ENCODE measurements at places on chromosomes 7 and 10.

GRCh38 chr7:44847920-44848634 lies at the start of gene H2AZ2:
H2AZ2 (minus strand) TSS chr7:44848087; CDS start chr7:44847971, 116 bp downstream.
- DNase-seq: peak; percentile 99

GRCh38 chr10:48414778-48415177 lies 108.3 kb downstream of the MAPK8 start:
- no peak for DNase-seq

GRCh38 chr10:61153771-61154170 lies 209.8 kb upstream of the RHOBTB1 start:
- no peak for DNase-seq

- DNase-seq: no peak
Measured at GRCh38 chr10:89206402-89207180, 526 bp downstream of the CH25H start.

GRCh38 chr10:102400598-102401341 lies 5.3 kb downstream of the NFKB2 start:
- DNase-seq: no peak

GRCh38 chr7:12800486-12800885 lies 113.1 kb downstream of the ARL4A start:
- no peak for DNase-seq

GRCh38 chr7:42197451-42197850 lies 39.6 kb downstream of the GLI3 start:
- no peak for DNase-seq

DNA sequence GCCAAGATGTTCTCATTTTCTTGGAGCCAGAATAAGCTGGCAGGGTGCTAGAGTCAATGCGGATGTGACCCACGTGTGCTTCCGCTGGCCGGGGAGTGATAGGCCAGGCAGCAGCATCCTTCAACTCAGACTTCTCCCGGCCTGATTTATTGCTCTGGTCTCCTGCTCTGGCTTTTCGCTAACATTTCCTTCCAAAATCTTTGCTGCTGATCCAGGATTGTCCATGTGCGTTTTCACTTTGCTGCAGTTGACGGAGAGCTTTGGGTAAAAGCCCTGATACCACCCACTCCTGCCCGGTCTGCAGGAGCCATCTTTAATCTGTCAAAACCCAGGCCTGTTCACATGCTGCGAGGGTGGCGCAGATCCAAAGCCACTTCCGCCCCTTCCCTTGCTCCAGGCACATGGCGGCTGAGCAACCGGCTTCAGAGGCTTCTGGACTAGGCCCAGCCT lies 106.8 kb downstream of the CYP26A1 start:
- no peak for DNase-seq

GRCh38 chr7:8086239-8086638 lies 117.6 kb downstream of the GLCCI1 start:
- DNase-seq: no peak

DNA sequence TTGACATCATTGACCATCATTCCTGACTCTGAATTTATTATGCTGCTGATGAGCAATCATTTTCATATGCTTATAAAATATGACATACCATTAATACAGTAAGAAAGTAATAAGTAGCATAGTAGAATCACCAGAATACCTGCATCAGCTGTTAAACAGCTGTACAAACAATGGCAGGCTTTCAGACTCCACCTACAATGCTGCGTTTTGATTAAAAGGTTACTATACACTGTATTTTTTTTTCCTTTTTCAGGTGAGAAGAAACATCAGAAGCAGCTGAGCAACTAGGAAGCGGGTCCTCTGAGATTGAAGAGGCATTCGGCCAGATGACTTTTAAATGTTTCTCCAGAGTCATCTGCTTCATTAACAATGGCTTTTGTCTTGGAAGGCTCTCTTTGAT lies 7.1 kb downstream of the ASNS start:
- no peak for DNase-seq

- DNase-seq: no peak
Measured at GRCh38 chr10:4807761-4808507, 18.1 kb upstream of the AKR1E2 start.

DNA sequence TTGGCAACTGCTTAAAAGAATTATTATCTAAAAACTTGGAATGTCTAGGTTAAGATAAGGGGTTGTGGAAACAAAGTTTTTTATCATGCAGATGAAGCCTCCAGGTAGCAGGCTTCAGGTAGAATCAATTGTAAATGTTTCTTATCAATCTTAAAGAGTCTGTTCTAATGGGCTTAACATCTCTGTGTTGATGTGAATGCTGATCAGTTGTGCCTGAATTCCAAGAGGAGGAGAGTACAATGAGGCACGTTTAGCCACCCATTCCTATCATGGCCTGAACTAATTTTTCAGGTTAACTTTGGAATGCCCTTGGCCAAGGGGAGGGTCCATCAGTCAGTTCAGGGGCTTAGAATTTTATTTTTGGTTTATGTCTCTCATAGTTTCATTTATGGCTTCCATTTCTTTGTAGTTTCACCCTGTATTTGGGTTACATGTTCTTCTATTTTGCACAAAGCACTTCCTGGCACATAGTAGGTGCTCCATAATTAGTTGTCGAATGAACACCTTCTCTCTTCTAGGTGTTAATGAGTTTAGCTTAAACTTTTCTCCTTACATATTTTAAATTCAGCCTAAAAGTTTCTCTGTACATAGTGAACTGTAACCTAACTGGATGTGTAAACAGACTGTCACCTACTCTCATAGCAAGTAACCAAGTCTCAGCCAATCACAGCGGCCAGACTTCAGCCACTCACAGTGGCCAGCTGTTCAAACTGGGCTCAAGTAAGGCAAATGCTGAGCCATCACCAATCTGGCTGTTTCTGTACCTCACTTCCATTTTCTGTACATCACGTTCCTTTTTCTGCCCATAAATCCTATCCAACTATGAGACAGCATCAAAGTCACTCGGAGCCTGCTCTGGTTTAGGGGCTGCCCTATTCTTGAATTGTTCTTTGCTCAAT lies 34.7 kb downstream of the ALOX5 start:
- DNase-seq: no peak

DNA sequence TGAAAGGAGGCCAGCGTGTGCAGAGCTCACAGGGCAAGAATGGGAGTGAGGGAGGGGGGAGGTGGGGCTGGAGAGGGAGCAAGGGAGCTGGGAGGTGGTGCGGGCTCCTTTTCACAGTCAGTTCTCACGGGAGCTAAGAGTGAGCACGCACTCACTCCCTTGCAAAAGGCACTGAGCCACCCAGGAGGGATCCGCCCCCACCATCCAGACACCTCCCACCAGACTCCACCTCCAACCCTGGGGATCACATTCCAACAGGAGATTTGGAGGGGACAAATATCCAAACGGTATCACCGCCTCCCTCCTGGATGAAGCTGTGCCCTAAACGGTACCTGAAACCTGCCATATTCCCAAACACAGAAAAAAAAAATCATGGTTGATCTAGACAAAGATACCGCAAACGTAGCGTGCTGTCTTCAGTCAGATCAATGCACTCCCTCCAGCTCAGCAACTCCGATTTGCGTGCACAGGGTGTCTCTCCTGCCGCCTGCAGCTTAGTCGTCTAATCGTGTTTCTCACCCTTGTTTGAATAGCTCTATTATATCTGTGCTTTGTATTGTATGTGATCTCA lies 20.3 kb upstream of the PRKAG2 start:
- DNase-seq: no peak

GRCh38 chr7:111780527-111780926 lies 218.2 kb upstream of the IMMP2L start:
- DNase-seq: no peak

GRCh38 chr7:30867483-30867882 lies 44.2 kb upstream of the AQP1 start:
- no peak for DNase-seq

DNA sequence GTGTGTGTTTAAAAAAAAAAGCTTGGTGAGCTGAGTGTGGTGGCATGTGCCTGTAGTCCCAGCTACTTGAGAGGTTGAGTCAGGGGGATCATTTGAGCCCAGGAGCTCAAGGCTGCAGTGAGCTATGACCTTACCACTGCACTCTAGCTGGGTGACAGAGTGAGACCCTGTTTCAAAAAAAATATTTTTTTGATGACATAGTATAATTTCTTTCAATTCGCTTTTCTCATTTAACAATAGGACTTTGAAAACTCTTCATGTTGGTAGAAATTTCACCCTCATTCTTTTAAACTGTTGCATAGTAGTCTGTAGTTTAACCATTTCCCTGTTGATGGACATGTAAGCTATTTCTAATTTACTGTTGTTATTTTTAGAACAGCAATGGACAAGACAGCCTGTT lies 55.7 kb upstream of the EXOC6 start:
- DNase-seq: no peak

DNA sequence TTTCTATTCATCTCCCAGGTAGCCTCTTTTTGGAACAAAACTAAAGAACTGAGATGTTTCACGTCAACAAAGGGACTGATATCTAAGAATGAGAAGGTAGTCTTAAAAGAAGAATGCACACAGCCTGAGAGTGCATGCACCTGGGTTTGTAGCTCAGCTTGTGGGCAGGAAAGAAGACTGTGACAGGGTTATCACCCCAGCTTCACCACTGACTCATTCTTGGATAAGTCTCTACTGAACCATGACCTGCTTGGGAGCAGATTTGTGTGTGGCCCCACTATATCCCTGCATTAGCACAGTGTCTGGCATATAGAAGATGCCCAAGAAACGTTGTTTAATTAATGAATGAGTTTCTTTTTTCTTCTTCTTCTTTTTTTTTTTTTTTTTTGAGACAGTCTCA lies 187.5 kb downstream of the GPAM start:
- DNase-seq: no peak

GRCh38 chr7:45663167-45663921 lies 89.2 kb downstream of the ADCY1 start:
- DNase-seq: no peak

- no peak for DNase-seq
Measured at GRCh38 chr10:122286867-122287266, 15.8 kb downstream of the BTBD16 start.

DNA sequence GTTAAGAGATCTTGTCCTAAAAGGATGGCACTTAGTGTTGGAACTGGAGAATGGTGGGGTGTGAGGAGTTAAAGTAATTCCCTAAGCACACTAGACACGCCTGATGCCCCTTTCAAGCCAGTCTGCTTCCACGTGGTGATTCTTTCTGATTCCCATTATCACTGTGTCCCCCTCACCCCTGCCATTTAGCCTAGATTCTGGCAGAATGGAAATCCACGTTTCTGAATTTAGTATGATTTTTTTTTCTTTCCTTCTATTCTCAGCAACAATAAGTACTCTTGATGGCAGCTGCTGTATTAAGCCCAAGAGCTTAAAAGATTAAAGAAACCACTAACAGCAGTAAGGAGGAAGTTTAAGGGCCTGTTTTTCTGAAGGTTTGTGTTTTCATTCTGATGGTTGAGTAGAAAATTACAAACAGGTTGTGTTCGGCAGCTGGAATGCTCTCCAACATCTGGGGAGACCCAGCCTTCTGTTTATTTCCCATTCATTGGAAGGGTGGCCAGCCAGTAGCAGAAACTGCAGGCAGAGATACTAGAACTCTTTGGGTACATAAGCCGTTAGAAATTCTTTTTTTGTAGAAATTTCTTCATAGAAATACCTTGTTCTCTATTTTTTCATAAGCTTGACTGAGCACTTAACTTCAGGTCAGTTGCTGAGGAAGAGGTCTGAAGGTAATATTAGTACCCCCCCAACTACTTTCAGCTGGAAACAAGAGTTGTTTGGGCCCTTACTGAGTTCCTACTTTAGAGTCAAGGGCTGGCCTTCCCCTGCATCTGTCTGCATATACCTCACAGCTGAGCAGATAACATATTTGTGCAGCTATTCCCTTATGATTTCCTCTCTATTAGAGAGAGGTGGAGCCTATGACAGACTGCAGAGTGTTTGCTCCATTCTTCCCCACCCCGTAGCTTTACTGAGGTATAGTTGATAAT lies 355.1 kb downstream of the AUTS2 start:
- DNase-seq: no peak

GRCh38 chr7:131546583-131547141 lies 9.8 kb downstream of the PODXL start:
- DNase-seq: peak; percentile 16
